ENCODE measurements at places on chromosomes 16 and 17.

- no peak for DNase-seq
These were observed 55.0 kb upstream of the ZNF469 start for GRCh38 chr16:88327561-88328312.

GRCh38 chr17:15086776-15087295 is 178.3 kb downstream of the PMP22 start:
- DNase-seq: no peak

GRCh38 chr16:582218-582613 is 7.7 kb upstream of the RAB40C start:
- DNase-seq: no peak

DNA sequence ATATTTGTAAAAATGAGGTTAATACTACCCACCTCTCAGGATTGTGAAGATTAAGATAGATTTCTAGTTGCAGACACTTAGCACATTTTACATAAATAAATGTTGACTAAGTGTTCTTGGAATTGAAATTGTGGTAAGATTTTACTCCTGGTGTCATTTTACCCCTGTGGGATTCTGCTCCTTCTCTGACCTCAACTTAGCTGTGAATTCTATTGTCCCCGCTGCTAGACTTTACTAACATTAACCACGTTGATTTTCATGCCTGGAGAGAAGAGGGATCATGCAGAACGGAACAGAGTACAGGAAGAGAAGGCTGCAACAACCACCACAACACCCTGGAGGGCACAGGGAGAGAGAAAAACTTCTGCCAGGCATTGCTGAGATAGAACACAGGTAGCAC is 2.1 kb upstream of the TOM1L1 start:
- no peak for DNase-seq

DNA sequence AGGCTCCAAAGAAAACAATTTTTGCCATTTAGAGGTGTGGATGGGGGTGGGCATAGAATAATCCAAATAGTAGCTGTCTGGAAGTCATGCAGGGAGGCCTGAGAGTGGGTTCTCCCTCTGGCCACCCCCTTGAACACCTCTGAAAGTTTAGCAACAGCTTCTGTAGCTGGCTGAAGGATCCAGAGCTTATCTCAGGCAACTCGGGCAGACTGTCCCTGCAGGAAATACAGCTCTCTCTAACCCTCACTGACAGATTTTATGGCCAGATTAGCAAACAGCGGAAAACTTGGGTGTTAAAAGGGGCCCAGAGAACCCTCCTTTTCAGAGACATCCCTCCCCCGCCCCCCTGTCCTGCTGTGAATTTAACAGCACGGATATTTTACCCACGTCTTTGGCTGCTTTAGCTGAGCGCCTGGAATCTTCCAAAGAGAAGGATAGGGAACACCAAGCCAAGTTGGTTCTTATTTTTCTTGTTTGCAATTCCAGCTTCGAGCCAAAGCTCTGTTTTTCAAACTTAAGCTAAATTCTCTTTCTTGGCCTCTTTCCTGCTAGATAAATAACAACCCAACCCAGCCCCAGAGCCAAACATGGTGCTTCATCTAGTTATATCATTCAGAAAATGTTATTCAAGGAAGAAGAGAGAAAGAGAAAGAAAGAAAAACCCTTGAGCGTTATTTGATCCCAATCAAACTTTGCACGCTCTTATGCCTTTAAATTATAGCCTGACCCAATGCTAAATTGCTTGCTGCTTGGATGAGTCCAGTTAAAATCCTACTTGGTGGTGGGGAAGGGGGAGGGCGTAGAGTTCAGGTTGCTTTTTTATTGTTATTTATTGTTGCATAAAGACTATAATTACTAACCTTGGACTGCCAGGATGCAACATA is 2.3 kb upstream of the HOXB2 start:
- peak; percentile 73 for DNase-seq

- no peak for DNase-seq
These were observed 14.7 kb downstream of the DRC3 start for GRCh38 chr17:17987187-17987896.
